ENCODE measurements at places on chromosomes 13 and 19.

- no peak for DNase-seq
Measured at GRCh38 chr19:13104848-13105711, 2.4 kb upstream of the LYL1 start.

- DNase-seq, result no peak
Measured at GRCh38 chr13:98174307-98174706, 2.8 kb downstream of the RNF113B start.

GRCh38 chr19:6519289-6519688 lies 11.5 kb upstream of the TNFSF9 start:
- DNase-seq, result no peak

DNA sequence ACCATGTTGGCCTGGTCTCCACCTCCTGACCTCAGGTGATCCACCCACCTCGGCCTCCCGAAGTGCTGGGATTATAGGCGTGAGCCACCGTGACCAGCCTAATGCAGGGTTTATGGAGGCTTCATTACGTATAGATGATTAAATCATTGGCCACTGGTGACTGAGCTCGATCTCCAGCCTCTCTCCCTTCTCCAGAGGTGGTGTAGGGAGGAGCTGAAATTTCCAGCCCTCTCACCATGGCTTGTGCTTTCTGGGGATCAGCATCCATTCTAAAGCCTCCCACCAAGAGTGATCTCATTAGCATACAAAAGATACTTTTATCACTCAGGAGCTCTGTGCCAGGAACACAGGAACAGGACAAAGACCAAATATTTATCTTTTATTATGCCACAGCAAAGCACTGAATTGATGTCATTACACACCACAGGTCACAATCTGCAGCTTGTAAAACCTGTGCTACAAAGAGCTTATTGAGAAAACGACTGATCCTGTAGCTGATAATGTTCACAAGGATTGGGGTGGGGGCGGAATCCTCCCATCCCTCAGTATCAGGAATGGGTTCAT lies 32.4 kb downstream of the RHPN2 start:
- DNase-seq, result no peak

- DNase-seq, result no peak
Measured at GRCh38 chr13:90732049-90732448, 615.4 kb upstream of the MIR17HG start.

DNA sequence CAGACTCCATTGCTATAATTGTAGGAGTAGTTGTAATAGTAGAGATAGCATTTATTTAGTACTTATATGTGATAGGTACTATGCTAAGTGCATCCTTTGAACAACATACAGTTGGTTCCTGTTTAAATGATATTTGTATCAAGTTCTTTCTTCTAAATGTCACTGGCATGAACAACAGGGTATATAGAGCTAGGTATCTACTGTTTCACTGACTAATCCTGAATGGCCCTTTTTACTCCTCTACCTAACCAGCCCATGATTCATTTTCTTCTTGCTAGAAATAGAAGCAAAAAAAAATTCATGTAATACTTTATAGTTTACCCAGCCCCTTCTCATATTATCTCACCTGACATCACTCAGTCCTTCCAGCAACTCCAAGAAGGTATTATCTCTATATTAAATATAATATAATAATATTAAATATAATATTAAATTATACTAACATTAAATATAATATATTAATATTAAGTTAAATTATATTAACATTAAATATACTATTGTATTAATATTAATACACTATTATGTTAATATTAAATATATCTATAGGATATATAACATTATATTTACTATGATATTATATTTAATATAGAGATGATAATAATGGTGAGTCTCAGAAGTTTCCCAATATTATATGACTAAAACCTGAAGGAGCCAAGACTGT lies 74.2 kb downstream of the FRY start:
- DNase-seq, result no peak

- DNase-seq, result no peak
Measured at GRCh38 chr19:44540736-44541135, 11.3 kb upstream of the CEACAM20 start.

DNA sequence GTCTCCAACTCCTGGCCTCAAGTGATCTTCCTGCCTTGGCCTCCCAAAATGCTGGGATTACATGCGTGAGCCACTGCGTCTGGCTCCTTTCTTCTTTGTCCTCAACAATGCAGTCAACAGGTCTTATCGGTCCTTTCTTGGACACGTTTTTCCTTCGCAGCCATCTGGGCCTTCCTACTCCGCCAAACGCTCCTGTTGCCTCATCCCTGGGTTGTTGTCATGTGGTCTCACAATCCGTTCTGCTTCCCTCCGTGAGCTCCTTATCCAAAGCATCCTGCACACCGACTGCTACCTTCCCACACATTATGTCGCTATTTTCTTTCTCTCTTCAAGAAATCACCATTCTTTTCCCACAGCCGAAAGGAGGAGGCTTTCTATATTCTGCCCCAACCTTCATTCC lies 306.8 kb downstream of the DCLK1 start:
- no peak for DNase-seq

GRCh38 chr19:390386-391206 lies 18.4 kb downstream of the C2CD4C start:
- DNase-seq, result no peak
